ENCODE measurements at places on chromosomes 7 and 10. TPM values are rescaled to one million over a fixed set of nuclear protein-coding genes. Genes with fewer than 3 reads are reported as not detected.

The CALML3 gene
- not detected for total RNA-seq

The RBAK gene
- total RNA-seq: 9.4 TPM

The HOXA1 gene
- total RNA-seq: 1.6 TPM

The DGKB gene
- not detected for total RNA-seq

The GPR15LG gene
- total RNA-seq: not detected

The TWIST1 gene
- under 0.01 TPM for total RNA-seq

The CDHR3 gene
- total RNA-seq: 2.1 TPM

The TLX1 gene
- not detected for total RNA-seq

The ASZ1 gene
- total RNA-seq: not detected

The EVX1 gene
- total RNA-seq: not detected

The HHEX gene
- total RNA-seq: 65.0 TPM

The GPR26 gene
- not detected for total RNA-seq

The PDE1C gene
- 1.8 TPM for total RNA-seq

The MINDY4 gene
- total RNA-seq: 5.0 TPM

The EIF5AL1 gene
- total RNA-seq: 1.3 TPM

The TRIM74 gene
- not detected for total RNA-seq

The GSAP gene
- total RNA-seq: 5.6 TPM

The DENND11 gene
- 50.3 TPM for total RNA-seq

The FAM131B gene
- 0.65 TPM for total RNA-seq

The GNAT3 gene
- total RNA-seq: not detected

The LOXL4 gene
- total RNA-seq: 0.38 TPM

The BAG3 gene
- 25.5 TPM for total RNA-seq

The TMEM139 gene
- total RNA-seq: not detected

The RGS10 gene
- 12.4 TPM for total RNA-seq

The TMEM209 gene
- 17.6 TPM for total RNA-seq

The ZNF783 gene
- 6.9 TPM for total RNA-seq

The CDK14 gene
- 13.6 TPM for total RNA-seq

The SAMD9L gene
- 7.8 TPM for total RNA-seq

The ASB13 gene
- total RNA-seq: 7.8 TPM

The SPAM1 gene
- total RNA-seq: not detected

The SMIM30 gene
- 51.3 TPM for total RNA-seq

All from vein endothelial cell (primary cell).